NCI-H1436 (cell line): ENCODE measurements at places on chromosomes 12 and 14.

- DNase-seq, result no peak
Measured at GRCh38 chr14:76123426-76124225, 28.1 kb upstream of the GPATCH2L start.

GRCh38 chr12:113735131-113735530, 231.0 kb downstream of the RBM19 start:
- DNase-seq, result no peak

DNA sequence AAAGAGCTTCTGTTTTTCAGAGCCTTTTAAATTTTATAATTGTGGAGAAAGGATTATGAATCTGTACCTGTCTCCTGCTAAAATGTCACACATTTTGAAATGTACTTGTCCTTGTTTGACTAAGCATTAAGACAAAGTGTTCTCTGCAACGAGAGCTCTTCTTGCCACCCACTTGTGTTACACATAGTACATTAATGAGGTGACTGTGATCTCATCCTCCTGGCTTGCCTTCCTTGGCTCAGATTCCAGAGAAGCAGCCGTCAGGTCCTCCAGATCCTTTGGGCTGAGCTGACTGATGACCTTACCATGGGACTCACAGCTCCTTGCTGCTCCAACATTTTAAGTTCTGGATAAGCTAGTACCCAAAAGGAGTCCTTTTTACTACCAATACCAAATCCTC, 81.4 kb downstream of the BBS10 start:
- DNase-seq, result no peak

- no peak for DNase-seq
Measured at GRCh38 chr14:64772397-64772950, 68.2 kb downstream of the PLEKHG3 start.

GRCh38 chr12:8844665-8845064, 22.2 kb downstream of the A2ML1 start:
- no peak for DNase-seq

DNA sequence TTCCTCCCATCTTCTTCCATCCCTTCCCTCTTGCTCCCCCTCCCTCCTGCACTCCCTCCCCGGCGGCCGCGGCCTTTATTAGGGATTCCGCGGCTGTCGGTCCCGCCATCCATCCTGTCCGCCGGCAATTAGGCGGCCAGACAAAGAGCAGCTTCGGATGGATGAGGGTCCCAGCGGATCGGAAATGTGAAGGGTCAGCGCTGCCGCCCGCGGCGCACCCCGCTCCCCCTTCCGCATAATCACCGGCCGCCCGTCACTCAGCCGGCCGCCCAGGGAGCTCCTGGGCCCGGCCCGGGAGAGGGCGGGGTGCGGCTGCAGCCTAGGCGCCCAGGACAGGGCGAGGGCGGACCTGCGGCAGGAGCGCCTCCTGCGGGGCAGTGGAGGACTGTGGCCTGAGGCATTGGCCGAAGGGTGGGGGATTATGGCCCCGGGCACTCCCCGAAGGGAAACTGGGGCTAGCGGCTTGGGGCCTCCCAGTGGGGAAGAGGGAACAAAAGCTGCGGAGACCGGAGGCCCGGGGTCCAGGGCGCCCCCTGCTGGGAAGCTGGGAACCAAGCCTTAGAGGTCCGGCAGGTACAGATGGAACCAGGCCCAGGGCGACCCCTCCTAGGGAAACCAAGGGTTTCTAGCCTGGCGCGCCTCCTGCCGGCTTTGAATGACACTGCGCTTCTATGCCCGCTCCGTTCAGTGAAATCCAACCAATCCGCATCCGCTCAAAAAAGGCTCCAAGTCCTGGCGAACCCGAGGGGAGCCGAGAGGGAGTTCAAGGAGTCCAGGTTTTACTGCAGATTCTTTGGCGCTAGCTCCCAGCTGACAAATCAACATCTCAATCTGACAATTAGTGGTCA, 4.4 kb upstream of the DNAJC22 start:
- peak; percentile 93 for DNase-seq

DNA sequence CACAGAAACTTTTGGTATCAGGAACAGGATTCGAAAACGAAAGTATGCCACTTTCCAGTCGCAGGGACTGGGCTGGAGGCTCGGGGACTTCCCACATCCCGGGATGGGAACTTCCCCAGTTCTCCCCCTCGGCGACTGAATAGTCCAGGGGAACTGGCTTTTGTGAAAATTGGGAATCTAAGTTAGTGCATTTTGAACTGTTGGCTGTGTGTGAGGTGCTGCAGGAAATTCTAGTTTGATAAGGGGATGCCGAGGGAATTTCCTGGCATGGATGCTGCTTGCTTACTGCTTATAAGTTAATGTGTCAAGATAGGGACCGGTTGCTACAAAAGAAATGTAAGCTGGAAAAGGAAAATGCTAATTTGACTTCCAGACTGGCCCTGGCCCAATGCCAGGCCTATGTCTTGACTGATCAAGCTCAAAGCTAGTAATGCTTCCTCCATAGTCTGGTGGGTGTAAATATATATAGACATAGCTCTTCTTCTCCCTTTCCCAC, 73.4 kb upstream of the EIF5 start:
- DNase-seq, result no peak

- no peak for DNase-seq
Measured at GRCh38 chr14:98704441-98704840, 567.6 kb downstream of the BCL11B start.

DNA sequence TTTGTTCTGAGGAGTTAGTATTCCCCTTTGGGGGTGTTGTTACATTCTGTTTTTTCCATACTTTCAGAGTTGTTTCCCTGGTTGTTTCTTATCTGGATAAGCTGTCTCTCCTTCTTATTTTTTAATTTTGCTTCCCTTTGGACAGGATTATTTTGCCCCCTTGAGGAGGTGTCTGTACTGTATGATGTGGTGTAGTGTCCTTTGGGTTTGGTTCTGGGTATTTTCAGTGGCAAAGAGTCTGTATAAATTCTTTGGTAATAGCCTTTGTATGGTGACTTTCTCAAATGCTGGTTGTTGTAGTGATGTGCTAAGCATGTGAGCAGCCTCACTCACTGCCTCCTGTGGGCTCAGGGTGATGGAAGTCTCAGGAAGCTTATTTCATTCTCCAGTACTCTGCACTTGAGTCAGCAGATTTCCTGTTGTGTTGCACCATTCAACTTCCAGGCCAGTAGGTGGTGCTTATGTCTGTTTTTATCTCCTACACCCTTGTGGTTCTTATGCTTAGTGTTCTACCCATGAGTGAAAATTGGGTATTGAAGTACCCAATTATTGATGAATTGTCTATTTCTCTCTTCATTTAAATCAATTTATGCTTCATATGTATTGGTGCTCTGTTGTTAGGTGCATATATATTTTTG, 103.3 kb upstream of the PMCH start:
- DNase-seq, result no peak
